ENCODE measurements at places on chromosomes 4 and X. TPM values are rescaled to one million over a fixed set of nuclear protein-coding genes. Genes with fewer than 3 reads are reported as not detected.

DNA sequence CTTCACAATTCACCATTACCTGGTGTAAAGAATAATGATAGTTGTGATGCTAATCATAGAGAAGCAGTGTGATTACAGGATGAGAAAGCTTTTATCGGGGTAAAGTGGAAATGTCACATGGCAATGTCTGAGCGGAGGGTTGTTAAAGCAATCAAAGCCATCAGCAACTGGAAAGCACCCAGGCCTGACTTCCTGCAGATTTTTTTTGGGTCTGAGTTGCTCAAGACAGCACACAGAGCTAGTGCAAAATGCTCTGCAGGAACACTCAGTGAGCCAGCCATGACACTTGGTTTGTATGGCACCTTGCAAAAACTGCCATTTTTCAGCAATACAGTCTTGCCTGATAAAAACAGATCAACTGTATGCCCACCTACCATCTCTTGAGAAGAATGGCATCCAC lies 152.9 kb downstream of the COL4A6 start:
- H3K36me3 ChIP-seq: no peaks in the 10 kb centered on the region
- DNase-seq: no peak
- H3K27me3 ChIP-seq: no peaks in the 10 kb centered on the region
- H3K4me3 ChIP-seq: no peak overlapping the region

DNA sequence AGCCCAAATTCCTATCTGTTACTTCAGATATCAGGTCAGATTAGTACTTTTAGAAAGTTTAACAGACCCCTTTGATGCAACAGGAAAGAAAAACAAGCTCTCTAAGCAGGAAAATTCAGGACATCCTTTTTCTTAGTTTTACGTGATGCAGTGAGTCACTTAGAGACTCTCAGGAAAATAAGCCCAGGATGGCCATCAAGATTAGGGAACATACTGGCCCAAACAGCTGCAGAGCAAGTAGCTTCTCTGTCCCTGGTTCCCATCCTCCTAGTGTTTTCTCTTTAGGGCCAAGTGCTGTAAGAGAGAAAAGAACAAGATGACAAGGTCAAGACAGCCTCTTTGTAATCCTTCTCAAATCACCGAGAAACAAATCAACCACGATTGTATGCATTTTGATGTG lies 219.1 kb downstream of the ZNF674 start:
- no peaks in the 10 kb centered on the region for H3K27me3 ChIP-seq
- no peaks in the 10 kb centered on the region for H3K4me1 ChIP-seq
- H3K27ac ChIP-seq: no peak overlapping the region
- H3K4me3 ChIP-seq: no peak overlapping the region

DNA sequence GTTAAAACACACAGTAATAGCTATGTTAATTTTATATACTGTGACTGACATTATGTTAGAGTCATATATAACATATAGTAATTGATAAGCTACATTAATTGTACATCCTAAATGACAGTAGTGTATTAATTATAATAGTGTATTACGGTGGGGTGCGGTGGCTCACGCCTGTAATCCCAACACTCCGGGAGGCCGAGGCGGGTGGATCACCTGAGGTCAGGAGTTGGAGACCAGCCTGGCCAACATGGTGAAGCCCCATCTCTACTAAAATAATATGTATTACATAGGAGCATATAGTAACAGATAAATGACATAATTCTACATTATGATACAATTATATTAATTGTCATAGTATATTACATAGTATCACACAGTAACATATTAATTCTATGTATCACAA lies 12.2 kb downstream of the ASMTL start:
- no peak overlapping the region for H3K4me3 ChIP-seq
- H3K4me1 ChIP-seq: no peaks in the 10 kb centered on the region
- no peak overlapping the region for H3K27ac ChIP-seq
- H3K27me3 ChIP-seq: no peaks in the 10 kb centered on the region
- no peak for DNase-seq

DNA sequence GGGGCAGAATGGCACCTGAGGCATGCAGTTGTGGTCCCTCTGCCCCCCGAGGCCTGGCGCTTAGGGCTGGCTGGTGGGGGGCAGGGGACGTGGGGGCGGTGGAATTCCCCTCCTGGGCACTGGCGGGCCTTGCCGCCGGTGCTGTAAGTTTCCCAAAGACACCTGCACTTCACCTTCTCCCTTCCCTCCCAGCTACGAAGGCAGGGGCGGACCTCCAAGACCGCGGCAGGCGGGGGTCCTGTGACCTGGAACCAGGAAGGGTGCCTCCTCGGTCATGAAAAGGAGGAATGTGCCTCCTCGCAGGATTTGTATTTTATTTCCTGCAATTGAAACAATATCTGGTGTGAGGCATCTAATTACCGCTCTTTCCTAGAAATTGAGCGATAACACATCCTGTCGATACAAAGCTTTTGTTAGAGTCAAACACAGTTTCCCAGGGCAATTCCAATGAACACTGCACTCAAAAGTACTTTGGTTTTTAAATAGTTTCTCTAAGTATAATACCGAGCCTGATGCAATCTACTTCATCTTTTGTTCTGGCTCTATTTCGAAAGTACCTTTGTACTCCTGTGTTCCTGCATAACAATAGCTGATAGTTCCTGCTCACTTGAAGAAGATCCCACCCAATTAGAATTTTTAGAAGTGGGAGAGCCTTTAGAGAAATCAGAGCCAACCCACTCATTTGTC lies 12.3 kb upstream of the ADRA2C start:
- no peak overlapping the region for H3K4me3 ChIP-seq
- no peak overlapping the region for H3K27ac ChIP-seq
- no peak for DNase-seq
- H3K4me1 ChIP-seq: no peaks in the 10 kb centered on the region
- no peaks in the 10 kb centered on the region for H3K36me3 ChIP-seq
- H3K27me3 ChIP-seq: no peaks in the 10 kb centered on the region

DNA sequence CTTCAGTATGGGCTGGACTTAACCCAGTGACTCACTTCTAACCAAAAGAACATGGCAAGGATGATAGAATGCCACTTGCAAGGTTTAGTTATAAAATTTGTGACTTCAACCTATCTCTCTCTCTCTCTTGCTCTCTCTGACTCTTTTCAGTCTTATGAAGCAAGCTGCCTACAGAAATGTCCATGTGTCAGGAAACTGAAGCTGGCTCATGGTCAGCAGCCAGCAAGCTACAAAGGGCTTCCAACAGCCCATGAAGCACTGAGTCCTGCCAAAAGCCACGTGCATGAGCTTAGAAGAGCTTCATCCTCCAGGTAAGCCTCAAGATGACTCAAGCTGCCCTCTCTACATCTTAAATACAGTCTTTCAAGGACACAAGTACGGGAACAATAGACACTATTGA lies 100.3 kb downstream of the HS3ST1 start:
- H3K27me3 ChIP-seq: no peaks in the 10 kb centered on the region
- H3K4me1 ChIP-seq: no peaks in the 10 kb centered on the region

DNA sequence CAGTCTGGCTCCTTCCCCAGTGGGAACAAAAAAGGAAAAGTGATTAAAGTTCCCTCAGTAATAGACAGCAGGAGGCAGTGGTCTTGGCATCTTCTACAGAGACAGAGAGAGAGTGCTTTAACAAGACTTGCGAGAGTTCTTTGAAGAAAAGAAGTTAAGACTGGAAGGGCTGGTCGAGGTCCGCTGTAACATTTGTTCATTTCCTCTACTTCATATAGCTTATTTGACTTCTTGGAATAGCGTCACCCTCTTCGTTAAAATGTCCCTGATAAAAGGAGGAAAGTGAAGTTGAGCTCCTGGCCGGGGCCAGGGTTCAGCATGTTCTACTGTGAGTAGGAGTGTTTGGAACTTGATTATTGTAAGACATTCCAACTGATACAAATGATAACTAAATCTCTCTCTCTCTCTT lies 179.8 kb downstream of the SLIT2 start:
- H3K4me3 ChIP-seq: no peak overlapping the region
- H3K27ac ChIP-seq: no peak overlapping the region
- no peaks in the 10 kb centered on the region for H3K36me3 ChIP-seq
- no peak for DNase-seq

DNA sequence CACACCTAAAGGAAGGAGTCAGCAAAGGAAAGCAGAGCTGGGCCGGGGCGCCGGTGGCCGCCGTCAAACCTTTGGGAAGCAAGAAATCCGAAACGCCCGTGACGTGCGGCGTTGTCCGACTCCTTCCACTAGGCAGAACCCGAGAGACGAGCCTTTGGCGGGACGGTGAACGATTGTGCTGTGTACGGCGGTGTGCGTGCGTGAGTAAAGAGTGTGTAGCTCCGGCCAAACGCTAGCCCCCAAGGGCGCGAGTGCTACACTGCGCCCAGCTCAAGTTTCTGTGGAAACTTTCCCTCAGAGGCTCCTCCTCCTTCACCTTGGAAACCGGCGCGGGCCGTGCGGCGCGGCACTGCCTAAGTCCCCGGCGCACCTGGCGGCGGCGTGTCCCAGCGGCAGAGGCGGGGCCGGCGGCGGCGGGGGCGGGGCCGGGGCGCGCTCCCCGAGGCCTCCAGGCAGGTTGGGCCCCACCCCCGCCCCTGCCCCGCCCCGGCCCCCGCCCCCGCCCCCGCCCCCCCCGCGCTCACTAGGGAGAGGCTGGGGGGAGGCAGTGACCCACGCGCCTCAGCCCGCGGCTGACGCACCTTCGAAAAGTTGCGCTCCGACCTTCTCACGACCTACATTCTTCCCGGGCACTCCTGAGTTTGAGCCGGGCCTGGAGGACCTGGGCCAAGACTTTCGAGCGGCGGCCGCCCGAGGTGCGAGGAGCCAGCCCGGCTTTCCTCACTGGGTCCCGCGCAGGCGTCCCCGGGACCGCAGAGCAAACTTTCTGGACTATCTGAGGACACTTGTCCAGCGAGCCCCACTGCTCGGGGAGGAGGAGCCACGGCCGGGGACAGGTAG lies at the start of gene FHIP1A:
FHIP1A (plus strand) TSS at position 547 of the 840 bp plus-strand sequence. CDS start 157,084 bp downstream, outside the sequence.
- peak within 1 kb of the TSS; percentile 63 for H3K4me3 ChIP-seq
- peak; percentile 82 for DNase-seq
- H3K27ac ChIP-seq: peak within 1 kb of the TSS; percentile 53
- no peaks in the 10 kb centered on the region for H3K4me1 ChIP-seq
- no peaks in the 10 kb centered on the region for H3K27me3 ChIP-seq

GRCh38 chrX:142977128-142977914 lies 48.4 kb upstream of the SPANXN4 start:
- no peaks in the 10 kb centered on the region for H3K36me3 ChIP-seq
- no peaks in the 10 kb centered on the region for H3K27me3 ChIP-seq
- no peaks in the 10 kb centered on the region for H3K4me1 ChIP-seq

- H3K27me3 ChIP-seq: no peaks in the 10 kb centered on the region
- no peaks in the 10 kb centered on the region for H3K36me3 ChIP-seq
- no peak for DNase-seq
- H3K4me3 ChIP-seq: no peak overlapping the region
Measured at GRCh38 chr4:28774344-28774743, 1913.7 kb downstream of the STIM2 start.

GRCh38 chr4:139630991-139631390 lies 34.6 kb upstream of the MGST2 start:
- no peaks in the 10 kb centered on the region for H3K4me1 ChIP-seq
- no peak overlapping the region for H3K27ac ChIP-seq
- DNase-seq: no peak
- H3K27me3 ChIP-seq: no peaks in the 10 kb centered on the region

DNA sequence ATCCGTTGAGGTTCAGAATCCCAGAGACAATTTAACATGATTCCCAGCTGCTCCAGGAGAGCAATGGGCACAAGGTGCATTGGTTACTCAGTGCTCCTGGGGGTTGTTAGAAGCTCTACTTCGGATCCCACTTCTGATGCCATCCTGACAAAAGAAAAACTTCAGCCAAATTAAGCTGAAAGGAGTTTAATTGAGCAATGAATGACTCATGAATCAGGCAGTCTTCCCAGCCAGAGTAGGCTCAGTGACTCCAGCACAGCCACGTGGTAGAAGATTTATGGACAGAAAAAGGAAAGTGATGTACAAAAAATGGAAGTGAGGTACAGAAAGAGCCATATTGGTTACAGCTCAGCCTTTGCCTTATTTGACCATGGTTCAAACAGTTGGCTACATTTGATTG lies 95.7 kb downstream of the PWWP3B start:
- H3K36me3 ChIP-seq: no peaks in the 10 kb centered on the region
- DNase-seq: no peak
- H3K4me1 ChIP-seq: no peaks in the 10 kb centered on the region
- H3K4me3 ChIP-seq: no peak overlapping the region

DNA sequence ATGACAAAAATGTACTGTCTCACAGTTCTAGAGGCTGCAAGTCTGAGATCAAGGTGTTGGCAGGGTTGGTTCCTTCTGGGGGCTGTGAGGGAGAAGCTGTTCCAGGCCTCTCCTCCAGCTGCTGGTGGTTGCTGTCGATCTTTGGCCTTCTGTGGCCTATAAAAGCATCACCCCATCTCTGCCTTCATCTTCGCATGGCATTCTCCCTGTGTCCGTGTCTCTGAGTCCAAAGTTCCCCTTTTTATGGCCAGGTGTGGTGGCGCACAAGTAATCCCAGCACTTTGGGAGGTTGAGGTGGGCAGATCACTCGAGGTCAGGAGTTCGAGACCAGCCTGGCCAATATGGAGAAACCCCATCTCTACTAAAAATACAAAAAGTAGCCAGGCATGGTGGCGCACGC lies 31.5 kb upstream of the ARAF start:
- H3K27me3 ChIP-seq: no peaks in the 10 kb centered on the region
- no peaks in the 10 kb centered on the region for H3K36me3 ChIP-seq
- H3K27ac ChIP-seq: no peak overlapping the region
- DNase-seq: no peak

DNA sequence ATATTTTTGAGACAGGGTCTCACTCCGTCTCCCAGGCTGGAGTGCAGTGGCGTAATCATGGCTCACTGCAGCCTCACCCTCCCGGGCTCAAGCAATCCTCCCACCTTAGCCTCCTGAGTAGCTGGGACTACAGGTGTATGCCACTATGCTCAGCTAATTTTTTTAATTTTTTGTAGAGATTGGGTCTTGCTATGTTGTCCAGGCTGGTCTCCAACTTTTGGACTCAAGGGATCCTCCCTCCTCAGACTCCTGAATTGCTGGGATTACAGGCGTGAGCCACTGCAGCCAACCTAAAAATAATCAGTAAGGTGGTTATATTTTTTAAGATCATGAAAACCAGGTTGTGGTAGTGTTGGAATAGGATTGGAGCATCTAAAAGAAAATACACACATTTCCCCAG lies 38.1 kb downstream of the TMEM156 start:
- no peaks in the 10 kb centered on the region for H3K27me3 ChIP-seq
- H3K4me1 ChIP-seq: no peaks in the 10 kb centered on the region
- no peak overlapping the region for H3K27ac ChIP-seq

DNA sequence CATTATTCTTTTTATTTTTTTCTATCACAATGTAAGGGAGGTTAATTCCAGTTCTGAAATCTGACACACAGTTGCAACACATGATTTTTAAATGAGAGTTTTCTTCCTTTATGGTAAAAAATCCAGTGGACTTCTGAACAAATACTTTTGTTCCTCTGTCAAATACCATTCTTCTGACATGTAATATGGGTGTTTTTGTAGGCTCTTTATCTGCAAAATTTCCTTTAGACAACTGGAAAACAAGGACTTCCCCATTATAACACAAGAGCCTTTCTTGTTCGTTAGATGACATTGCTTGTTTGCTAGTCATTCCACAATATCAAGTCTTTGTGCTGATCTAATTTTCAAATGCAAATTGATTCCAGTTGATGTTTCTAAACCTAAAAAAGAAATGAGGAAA lies 7.7 kb downstream of the FANCB start:
- DNase-seq: no peak
- H3K36me3 ChIP-seq: no peaks in the 10 kb centered on the region
- no peaks in the 10 kb centered on the region for H3K27me3 ChIP-seq
- no peaks in the 10 kb centered on the region for H3K4me1 ChIP-seq

GRCh38 chr4:41819621-41820020 lies 71.1 kb upstream of the PHOX2B start:
- no peaks in the 10 kb centered on the region for H3K36me3 ChIP-seq
- no peak for DNase-seq
- no peaks in the 10 kb centered on the region for H3K27me3 ChIP-seq
- H3K27ac ChIP-seq: no peak overlapping the region
- no peaks in the 10 kb centered on the region for H3K4me1 ChIP-seq

CTAG2 gene
- not detected for total RNA-seq

STS gene
- 0.51 TPM for total RNA-seq

GAGE12D gene
- not detected for total RNA-seq

GRIA3 gene
- not detected for total RNA-seq

ARMCX6 gene
- total RNA-seq: 39.9 TPM
